ENCODE measurements at places on chromosomes 6 and 20.

- DNase-seq: no peak
Observed at GRCh38 chr6:57177545-57178265, 5.6 kb downstream of the BAG2 start.

GRCh38 chr20:18639501-18639979 lies 51.7 kb downstream of the DTD1 start:
- DNase-seq: no peak

DNA sequence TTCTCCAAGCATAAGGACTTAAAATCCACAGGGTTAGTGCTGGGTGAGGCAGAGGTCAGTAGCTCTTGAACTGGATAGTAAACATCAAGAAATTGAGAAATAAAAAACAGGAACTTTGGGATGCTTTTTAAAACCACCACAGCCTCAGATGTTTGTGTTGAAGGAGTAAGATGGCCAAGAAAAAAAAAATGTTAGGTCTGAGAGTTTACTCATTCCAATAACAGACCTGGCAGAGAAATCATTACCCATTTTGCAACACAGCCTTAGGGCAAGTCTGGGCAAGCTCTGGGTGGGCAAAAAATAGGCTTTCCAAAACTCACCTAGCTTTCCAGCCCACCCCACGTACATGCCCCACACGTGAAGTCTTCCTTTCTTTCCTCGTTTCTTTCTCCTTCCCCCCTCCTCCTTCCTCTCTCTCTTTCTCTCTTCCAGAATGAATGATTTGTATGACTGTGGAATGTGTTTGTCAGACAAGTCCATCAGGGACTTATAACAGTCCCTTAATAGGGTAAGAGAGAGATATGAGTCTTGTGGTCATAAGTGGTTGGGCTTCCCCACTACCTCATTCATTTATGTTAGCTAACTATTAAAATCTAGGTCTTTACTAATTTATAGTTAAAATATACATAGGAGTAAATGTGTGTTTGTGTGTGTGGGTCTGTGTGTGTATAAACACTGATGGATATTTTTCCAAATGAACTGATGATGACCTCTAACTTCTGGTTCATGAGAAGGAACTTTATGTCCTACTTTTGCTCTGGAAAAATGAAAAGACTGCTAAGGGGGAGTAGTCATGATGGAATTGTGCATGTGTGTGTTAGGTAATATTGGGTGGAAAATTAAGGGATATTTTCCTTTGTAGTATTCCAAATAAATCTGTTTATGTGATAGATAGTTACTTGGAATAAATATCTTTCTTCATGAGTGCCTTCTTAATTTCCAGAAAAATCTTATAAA lies 18.0 kb upstream of the DSE start:
- DNase-seq: no peak

GRCh38 chr6:151324488-151324825 lies 66.9 kb downstream of the ZBTB2 start:
- DNase-seq: no peak

- DNase-seq: no peak
Observed at GRCh38 chr6:138535728-138536455, 36.6 kb upstream of the NHSL1 start.

DNA sequence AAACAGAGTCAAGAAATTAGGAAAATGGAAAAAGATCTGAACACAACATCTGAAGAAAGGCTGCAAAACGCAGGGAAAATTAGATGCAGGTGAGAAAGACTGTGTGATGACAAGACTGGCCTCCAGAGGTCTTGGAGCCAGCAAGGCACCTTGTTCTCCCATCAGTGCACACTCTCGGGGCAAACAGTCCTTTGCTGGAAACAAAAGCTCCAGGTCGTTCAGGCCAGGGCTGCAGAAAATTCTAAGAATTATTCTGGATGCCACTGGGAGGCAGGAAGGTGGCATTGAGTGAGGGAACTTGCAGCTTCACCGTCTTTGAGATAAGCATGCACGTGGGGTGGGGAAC lies 219.9 kb upstream of the SSTR4 start:
- no peak for DNase-seq

DNA sequence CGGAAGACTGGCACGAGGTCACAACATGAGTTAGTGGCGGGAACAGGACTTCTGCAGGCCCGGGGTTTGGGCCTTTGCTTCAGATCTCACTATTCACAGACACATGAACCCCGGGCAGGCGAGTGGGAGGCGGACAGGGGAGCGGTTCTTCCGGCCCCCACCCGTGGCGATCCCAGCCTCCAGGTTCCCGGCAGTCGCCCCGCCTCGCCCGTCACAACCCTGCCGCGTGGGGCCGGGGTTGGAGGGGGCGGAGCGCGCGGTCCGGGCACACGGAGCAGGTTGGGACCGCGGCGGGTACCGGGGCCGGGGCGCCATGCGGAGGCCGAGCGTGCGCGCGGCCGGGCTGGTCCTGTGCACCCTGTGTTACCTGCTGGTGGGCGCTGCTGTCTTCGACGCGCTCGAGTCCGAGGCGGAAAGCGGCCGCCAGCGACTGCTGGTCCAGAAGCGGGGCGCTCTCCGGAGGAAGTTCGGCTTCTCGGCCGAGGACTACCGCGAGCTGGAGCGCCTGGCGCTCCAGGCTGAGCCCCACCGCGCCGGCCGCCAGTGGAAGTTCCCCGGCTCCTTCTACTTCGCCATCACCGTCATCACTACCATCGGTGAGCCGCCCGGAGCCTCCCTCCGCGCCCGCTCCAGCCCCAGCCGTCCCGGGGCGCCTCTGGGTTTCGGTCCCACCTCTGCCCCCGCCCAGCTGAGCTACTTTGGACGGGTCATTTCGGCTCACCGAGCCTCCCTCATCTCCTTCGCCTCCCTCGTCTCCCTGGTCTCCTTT lies at the start of gene KCNK15:
Gene KCNK15 (plus strand): TSS at position 268 of the 769 bp plus-strand sequence. CDS start 46 bp downstream, at position 314.
- peak; percentile 44 for DNase-seq

- DNase-seq: no peak
Observed at GRCh38 chr6:1592852-1593251, 16.9 kb upstream of the FOXC1 start.

DNA sequence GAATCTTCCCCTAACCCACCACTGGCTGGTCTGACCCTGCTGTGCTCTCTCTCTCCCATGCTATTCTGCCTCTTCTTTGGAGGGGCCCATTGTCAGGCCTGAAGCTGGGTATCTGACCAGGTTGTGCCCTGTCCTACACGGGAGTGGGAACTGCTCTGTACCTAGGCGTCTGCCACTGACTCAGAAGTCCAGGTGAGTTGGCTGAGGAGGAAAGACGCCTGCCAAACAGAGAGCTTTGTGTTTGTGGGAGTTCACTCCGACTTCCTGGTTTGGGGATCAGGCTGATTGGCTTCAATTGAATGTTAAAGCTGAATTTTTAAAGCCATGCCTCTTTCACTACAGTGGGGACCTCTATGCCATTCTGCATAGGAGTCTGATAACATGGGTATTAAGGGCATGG lies 136.0 kb downstream of the CCDC170 start:
- no peak for DNase-seq

All from stimulated activated CD4-positive, alpha-beta T cell treated with anti-CD3 and anti-CD28 coated beads, Interleukin-12 subunit alpha, Interleukin-12 subunit beta, amount 100 ng/mL, for 24 hours (primary cell).